Mesenteric fat pad (tissue), 1 donor: ENCODE measurements at places on chromosomes 11 and 22.

GRCh38 chr11:44812971-44813370 is 86.2 kb downstream of the TSPAN18 start:
- no peak for DNase-seq

GRCh38 chr11:92131289-92131865 is 93.2 kb upstream of the FAT3 start:
- DNase-seq, result no peak

- no peak for DNase-seq
Measured at GRCh38 chr11:63239254-63239653, 4.1 kb downstream of the SLC22A25 start.

- DNase-seq, result no peak
Measured at GRCh38 chr22:16831257-16831656, 6.0 kb upstream of the XKR3 start.

DNA sequence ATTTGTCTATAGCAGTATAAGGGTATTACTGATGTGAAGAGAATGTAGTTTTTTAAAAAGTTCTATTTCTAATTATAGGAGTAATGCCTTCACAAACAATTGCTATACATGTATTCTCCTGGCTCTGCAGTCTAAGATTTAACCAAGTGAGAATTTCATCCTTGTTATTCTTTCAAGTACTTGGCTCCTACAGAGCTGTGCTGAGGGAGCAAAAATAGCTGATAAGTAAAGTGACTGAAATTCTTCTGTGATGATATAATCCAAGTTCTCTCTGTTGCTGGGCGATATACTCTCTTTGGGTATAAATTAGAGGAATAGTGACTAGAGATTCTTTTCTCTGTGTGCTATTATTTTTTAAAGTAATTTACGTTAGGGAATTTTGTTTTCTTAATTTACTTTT is 68.0 kb downstream of the PGR start:
- no peak for DNase-seq

GRCh38 chr22:44837481-44837880 is 85.1 kb downstream of the ARHGAP8 start:
- no peak for DNase-seq

- no peak for DNase-seq
Measured at GRCh38 chr11:120917559-120918239, 106.2 kb upstream of the TBCEL start.

GRCh38 chr11:62001450-62002191 is 34.2 kb upstream of the FTH1 start:
- peak; percentile 64 for DNase-seq

GRCh38 chr11:93279851-93280347 is 50.6 kb upstream of the DEUP1 start:
- no peak for DNase-seq

DNA sequence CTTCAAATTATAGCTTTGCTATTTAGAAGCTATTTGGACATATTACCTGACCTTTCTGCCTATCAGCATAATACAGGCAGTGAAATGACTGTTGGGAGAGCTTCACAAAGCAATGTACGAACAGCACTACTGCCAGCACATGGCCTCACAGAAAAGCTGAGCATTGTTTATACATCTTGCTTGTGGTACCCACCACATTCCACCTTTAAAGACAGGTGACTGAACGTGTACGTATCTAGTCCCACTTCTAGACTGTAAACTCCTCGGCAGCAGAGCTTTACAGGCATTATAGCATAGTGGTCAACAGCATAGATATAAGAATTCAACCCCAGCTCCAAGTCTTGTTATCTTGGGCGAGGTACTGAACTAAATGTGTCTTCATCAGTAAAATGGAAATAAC is 1.6 kb downstream of the JOSD1 start:
- DNase-seq, result no peak

DNA sequence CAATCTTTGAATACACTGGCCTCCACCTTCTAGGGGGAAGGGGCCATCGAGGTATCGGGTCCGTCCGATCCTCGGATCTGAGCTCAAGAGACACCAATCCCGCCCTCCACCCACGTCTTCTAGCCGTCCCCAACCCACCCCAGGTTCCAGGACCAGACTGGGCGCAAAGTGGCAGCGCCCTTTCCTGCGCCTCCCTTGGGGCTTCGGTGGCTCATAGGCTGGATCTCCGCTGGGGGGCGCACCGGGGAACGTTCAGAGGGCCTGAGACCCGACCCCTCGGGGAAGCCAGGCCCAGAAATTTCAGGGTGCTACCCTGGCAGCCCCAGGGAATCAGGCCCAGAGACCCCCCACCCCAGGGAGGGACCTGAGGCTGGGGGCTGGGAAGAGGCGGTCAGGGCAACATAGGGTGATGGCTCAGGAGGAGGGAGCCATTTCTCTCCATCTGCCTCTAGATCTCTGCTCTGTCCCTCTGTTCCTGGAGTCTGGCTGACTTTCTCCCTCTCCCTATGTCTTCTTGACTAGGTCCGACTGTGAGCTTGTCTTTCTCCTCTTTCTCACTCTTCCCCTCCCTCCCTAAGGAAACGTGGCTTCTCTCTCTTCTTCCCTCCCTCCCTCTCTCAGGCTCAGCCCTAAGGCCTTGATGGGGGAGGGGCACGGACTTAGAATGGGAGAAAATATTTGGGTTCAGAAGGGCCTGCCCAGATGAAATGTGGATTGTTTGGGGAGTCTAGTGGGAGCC is 1.1 kb downstream of the CREB3L1 start:
- DNase-seq, result no peak

- DNase-seq, result no peak
Measured at GRCh38 chr11:540583-541432, 3.5 kb downstream of the LRRC56 start.

DNA sequence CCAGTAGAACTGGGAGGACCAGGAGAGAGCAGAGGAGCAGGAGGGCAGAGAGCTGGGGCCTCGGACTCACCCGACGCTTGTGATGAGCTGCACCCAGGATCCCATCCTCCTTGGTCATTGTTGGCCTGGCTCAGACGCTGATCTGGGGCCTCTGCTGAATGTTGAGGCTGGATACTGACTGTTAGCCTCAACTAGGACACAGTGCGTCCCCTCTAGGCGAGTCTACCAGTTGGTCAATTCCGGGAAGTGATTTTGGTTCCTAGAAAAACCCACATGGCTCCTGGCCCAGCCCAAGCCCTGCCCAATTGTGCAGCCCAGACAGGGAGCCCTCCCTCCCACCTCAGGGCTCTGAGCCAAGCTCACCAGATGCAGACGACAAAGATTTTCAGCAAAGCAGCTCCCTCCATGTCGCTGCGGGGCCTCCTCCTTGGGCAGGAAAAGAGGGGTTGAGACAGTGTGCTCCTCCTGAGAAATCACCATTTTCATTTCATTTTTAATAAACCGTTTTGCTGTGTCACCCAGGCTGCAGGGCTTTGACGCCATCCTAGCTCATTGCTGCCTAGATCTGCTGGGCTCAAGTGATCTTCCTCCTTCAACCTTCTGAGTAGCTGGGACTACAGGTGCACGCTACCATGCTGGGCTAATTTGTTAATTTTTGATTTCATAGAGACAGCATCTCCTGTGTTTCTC is at the start of gene APOL4:
Gene APOL4, minus strand, starts transcription at position 180 of the 690 bp plus-strand sequence. Its CDS starts 75 bp downstream, at position 105.
- DNase-seq, result peak; percentile 92

DNA sequence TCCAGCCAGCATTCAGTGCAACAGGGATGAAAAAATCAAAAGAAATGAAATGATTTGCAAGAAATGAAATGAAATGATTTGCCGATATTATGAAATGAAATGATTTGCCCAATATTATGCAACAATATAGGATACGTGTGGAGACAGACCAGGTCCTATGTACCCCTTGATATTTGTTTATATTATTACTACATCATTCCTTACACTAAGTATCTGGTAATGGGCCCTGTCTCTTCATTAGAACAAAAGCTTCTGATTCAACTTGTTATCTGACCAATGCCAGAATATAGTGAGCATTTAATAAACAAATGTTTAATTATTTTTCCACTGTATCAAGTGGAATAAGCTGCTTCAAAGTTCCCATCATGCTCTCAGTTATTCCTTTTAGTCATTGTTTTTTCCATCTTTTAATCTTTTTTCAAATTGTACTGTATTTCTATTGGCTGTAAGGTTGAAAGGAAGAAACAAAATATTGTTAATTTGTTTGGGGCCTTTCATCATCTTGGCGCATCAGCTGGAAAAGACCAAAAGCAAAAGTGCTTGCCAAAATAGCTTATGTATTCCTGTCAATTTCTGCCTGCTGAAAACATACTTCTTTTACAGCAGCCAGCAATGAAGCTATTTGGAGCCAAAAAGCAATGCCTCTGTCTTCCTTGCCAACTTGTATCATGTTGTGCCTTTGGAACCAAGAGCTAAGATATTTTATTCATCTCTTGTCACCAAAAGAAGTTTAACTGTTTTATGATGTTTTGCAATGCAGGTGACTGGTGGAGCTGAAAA is 2314.9 kb downstream of the LRRC4C start:
- no peak for DNase-seq
